ENCODE measurements at places on chromosomes 7 and 10.
A peak's percentile ranks its signal among the peaks of the same experiment; 100 is the strongest.

- DNase-seq, result no peak
Measured at GRCh38 chr7:131326576-131326975, 1.1 kb upstream of the MKLN1 start.

DNA sequence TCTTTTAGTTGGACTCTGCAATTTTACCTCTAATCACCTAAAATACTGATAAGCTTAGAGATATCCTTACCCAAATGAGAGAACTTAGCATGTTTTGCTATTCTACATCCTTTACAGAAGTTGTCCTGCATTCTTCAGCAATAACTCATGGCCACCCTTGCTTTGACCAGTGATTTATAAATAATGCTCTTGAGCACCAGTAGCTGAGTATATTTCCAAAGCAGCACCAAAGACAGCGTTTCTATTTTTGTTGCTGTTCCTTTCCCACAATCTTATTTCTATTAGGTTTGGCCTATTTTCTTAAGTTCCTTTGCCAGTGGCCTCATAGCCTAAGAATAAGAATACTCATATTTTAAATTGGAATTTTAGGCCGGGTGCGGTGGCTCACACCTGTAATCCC is 15.0 kb downstream of the ARPC1A start:
- DNase-seq, result no peak

DNA sequence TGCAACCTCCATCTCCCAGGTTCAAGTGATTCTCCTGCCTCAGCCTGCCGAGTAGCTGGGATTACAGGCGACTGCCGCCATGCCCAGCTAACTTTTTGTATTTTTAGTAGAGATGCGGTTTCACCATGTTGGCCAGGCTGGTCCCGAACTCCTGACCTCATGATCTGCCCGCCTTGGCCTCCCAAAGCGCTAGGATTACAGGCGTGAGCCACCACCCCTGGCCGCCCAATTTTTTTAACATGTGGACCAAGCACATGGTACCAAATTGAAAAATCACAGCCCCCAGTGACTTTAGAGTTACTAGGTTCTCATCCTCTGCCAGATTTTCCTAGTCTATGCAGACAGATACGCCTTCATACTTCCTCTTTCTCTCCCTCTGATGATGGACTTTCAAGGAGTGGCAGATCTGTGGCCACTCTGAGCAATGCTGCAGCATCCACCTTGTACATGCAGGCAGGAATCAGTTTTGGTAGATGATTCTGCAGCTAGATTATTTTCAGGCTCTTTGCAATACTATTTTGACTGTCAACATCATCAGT is 34.0 kb upstream of the EZH2 start:
- DNase-seq, result no peak

GRCh38 chr7:27685893-27686292 is 23.2 kb upstream of the HIBADH start:
- DNase-seq, result no peak

DNA sequence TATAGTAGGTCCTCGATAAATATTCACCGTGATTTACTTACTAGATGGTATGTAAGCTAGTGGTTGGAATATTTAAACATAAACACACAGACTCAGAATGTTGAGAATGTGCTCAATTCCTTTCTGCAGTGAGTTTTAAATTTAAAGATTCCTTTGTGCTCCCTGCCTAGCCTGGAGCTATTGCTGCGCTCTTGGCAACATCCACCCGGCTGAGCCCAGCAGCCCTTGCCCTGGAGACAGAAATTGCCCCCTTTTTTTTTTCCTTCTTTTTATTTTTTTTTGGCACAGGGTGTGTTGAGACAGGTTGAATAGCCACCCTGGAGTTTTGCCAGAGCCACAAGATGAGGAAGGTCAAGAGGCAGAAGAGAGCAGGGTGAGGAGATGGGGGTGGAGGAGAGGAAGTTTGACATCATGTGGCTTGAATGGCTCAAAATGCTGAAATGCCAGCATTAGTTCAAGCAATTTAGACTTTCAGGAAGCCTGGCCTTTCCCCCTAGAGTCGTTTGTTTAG is 180.8 kb downstream of the PRKCQ start:
- DNase-seq, result no peak

DNA sequence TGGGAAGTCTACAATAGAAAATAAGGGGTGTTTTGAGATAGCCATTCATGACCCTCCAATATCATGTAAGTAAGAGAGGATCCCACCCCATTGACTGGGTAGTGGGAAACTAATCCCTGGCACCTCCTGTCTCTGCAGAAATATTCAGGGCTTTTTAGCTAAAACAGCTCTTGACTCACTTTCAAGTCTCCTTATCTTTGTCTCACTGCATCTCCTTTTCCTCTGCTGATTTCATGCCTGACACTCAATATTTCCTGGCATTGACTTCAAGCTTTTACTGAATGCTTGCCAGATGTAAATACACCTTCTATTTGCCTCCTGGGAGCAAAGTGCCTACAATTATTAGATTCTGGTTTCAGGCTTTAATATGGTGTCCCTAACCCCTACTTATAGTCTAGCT is 57.1 kb downstream of the CHRM2 start:
- DNase-seq, result peak; percentile 36

GRCh38 chr10:23337616-23338015 is 7.0 kb downstream of the C10orf67 start:
- no peak for DNase-seq

DNA sequence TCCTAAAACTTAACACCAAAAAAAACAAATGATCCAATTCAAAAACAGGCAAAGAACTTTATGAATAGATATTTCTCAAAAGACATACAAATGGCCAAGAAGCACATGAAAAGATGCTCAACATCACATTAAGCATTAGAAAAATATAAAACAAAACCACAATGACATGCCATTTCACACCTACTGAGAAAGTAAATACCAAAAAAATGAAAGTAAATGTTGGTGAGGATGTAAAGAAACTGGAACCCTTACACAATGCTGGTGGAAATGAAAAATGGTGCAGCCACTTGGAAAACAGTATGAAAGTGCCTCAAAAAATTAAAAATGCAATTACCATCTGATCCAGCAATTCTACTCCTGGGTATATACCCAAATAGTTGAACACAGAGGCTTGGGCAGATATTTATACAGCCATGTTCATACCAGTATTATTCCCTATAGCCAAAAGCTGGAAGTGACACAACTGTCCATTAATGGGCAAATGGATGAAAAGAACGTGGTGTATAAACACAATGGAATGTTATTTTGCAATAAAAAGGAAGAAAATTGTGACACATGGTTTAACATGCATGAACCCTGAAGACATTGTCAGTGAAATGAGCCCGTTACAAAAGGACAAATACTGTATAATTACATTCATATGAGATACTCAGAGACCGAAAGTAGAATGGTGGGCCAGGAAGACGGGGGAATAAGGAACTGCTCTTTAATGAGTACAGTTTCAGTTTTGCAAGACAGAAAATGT is 89.0 kb downstream of the JMJD1C start:
- no peak for DNase-seq

- no peak for DNase-seq
Measured at GRCh38 chr7:100509231-100509630, 25.5 kb downstream of the NYAP1 start.

DNA sequence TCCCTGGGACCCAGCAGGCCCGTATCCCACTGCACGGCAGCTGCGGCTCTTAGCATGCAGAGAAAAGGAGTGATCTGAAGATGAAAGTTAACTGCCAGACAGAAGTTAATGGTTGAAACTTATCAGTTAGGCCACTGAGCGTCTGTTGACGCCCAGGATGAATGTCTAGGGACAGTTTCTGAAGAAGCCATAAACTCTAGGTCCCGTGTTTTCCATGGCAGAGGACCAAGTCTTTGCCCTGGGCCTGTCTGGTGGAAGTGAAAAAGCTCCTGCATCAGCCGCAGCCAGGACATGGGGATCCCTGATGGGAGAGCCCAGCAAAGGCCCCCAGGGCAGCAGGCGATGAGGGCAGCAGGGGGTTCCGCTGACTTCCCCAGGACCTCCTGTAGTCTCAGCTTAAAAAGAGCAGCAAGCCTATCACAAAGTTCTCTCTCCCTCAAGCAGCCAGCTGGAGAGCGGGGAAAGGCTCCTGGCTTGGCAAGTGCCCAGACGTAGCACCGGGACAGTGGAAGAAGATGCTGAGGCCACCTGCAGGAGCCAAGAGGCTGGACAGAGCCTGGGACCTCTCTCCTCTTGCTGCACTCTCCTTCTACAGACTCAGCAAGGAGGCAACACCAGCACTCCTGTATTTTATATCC is 79.6 kb downstream of the TNS3 start:
- DNase-seq, result no peak

DNA sequence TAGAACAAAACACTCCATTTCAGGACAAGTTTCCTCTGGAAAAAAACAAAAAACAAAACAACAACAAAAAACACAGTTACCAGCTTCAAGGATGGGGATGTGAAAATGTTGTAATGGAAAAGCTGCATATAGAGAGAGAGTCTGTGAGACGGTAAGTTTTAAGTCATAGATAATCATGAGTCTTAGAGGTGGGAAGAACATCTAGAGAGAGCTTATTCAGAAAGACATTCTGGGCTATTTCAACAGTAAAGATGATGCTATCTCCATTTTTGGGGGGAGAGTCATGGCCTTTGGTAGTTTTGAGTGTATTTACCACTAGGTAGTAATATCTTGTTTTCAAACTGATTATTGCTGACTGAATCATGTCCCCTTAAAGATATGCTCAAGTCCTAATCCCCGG is 23.3 kb upstream of the INPP5F start:
- no peak for DNase-seq

DNA sequence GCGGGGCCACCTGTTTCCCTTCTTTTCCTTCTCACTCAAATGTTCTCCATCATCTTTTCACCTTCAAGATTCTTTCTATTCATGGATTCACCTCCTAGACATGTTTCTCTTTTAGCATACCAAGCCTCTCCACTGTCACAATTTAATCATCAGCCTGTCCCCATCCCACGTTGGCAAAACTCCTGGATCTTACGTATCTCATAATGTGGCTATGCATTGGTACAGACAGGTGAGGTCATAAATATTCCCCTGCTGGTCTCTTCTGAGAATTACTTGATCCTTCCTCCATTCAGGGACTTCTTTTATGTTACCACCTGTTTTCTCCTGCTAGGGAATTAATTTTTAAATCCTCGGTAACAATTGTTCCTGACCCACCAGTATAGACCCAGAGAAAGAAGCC is 262.6 kb upstream of the NEBL start:
- DNase-seq, result no peak

DNA sequence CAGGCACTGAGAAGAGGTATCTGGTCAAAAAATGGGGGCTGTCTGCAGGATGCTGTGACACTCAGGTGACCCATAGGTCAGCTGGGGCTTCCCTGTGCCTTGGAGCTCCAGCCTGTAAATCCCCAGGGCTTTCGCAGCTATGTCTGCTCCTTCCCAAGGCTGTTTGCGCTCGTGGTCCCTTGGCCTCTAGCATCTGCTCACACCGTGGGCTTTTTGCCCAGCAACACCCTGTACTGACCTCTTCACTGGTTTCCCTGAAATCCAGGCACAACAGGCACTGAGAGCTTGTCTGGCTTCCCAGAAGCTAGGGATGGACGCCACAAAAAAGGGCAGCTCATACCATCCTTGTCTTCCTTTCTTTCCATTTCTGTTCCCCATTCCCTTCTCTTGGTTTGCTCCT is 280.3 kb upstream of the HABP2 start:
- DNase-seq, result no peak

DNA sequence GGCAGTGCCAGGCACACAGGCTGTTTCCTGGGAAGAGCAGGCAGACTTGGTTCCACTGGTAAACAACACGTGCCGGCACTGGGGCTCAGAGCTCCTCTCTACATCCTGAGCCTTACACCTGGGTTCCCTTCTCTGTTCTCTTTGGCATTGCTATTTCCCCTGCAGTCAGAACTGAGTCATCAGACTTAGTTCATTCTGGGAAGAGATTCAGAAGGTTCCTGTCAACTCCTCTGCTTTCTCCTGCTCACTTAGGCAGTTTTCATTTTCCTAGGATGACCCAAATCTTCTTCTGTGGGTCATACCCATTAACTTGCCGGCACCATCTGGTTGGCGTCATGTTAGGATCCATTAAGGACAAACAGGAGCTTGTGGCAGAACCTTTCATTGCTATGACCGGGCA is 33.4 kb upstream of the LRRC18 start:
- no peak for DNase-seq

GRCh38 chr7:119879835-119880234 is 393.1 kb upstream of the KCND2 start:
- no peak for DNase-seq

- no peak for DNase-seq
Measured at GRCh38 chr10:114523876-114524275, 119.6 kb upstream of the AFAP1L2 start.

GRCh38 chr10:69897432-69897831 is 95.7 kb downstream of the COL13A1 start:
- no peak for DNase-seq

DNA sequence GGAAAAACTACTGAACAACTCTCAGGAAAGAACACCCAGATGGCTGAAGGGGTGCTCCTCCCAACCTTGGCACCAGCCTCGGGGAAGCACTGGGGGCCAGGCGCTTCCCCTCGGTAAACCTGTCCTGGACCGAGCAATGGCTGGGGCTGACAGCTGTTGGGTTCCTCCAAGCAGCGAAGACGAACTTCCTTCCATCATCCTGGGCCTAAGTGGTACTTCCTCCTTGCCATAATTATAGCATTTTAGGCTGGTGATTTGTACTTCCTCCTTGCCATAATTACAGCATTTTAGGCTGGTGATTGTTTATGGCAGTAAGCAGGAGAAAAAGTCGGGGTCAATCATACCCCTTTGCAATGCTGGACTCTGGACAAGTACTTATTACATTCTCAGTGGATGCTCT is 69.3 kb downstream of the MYOF start:
- no peak for DNase-seq

All from LNCaP clone FGC (cell line).